ENCODE measurements at places on chromosomes 4 and X.
A peak's percentile ranks its signal among the peaks of the same experiment; 100 is the strongest.

GRCh38 chr4:86670756-86671155 is 76.6 kb downstream of the PTPN13 start:
- no peak for DNase-seq

GRCh38 chr4:52983563-52984303 is 121.6 kb downstream of the RASL11B start:
- DNase-seq = peak; percentile 49

- peak; percentile 70 for DNase-seq
These were observed at the start of gene AADAT for GRCh38 chr4:170089668-170090351. Gene AADAT (minus strand): TSS chr4:170089956. CDS start chr4:170089690, 266 bp downstream.

GRCh38 chr4:90349636-90350035 is 222.4 kb downstream of the CCSER1 start:
- no peak for DNase-seq

- no peak for DNase-seq
These were observed 180.8 kb upstream of the BCOR start for GRCh38 chrX:40278340-40279090.

- DNase-seq = no peak
These were observed 18.9 kb downstream of the DNAJB14 start for GRCh38 chr4:99927566-99927965.

GRCh38 chr4:704198-704891 is 1.3 kb upstream of the PCGF3 start:
- no peak for DNase-seq

DNA sequence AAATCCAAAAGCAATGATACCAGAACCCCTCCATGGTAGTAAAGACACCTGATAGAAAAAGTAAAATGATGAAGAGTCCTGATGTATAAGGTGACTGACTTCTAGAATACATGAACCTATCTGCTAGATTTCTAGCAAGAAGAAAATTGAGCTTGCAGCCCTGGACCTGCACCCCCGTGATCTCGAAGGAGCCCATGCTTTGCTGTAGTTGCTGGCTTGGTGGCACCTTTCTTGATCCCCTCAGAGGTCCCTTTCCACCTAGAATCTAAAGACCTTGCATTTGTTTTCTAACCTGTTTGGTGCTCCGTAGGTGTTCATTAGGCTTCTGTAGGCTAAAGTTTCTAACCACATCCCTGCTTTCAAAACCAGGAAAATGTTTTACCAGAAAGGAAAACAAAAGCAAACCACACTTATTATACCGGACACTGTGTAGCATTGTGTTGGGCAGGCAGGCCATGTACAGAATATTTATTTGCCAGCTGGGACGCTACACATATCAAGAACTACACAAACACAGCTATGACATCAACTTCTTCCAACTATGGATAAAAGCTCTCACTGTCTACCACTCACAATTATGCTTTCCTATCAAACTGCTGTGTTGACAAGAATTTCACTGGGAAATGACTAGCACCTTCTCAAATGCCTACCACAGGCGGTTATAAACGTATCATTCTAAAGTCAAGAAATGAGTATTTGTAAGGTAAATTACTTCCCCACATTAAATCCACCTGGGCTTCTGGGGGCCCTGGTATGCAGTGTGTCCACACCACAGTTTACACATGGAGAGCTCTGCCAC is 316.2 kb downstream of the UNC5C start:
- DNase-seq = no peak

GRCh38 chr4:45640281-45640680 is 483.6 kb downstream of the GABRG1 start:
- no peak for DNase-seq

DNA sequence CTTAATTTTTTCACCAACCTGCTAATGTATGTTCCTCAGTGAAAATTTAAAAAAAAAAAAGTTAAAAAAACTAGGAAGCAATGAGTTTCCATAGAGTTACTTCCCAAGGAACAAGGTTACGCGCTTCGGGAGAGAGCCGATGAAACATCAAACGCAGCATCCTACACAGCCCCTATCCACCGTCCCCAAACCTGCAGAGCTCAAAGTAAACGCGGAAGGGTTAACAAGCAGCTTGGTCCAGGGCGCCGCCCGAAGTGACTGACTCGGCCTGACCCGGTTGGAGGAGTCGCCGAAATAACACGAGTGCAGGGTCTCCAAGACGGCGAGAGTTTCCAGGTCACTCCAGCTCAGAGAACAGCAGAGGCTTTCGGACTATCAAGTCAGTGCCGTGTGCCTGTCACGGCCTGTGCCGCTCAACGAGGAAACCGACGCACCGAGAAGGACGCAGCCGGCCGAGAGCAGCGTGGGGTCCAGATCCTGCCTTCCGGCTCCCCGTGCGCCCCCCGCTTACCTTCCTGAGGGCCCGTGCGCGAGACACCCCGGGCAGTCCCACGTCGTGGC is 512 bp downstream of the NOP14 start:
- DNase-seq = no peak

GRCh38 chr4:84825701-84826341 is 140.7 kb downstream of the WDFY3 start:
- DNase-seq = no peak

DNA sequence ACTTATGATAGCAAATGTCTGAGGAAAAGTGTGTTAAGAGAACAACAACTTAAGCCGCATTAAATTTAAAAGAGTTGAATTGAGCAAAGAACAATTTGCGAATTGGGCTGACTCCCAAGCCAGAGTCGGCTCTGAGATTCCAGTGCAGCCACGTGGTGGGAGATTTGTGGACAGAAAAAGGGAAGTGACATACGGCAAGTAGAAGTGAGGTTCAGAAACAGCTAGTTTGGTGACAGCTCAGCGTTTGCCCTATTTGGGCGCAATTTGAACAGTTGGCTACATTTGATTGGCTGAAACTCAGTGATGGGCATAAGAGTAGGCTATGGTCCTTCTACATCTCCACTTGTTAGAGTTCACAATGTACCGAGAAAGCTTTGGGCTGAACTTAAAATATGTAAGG is 124.0 kb downstream of the PRKX start:
- no peak for DNase-seq

DNA sequence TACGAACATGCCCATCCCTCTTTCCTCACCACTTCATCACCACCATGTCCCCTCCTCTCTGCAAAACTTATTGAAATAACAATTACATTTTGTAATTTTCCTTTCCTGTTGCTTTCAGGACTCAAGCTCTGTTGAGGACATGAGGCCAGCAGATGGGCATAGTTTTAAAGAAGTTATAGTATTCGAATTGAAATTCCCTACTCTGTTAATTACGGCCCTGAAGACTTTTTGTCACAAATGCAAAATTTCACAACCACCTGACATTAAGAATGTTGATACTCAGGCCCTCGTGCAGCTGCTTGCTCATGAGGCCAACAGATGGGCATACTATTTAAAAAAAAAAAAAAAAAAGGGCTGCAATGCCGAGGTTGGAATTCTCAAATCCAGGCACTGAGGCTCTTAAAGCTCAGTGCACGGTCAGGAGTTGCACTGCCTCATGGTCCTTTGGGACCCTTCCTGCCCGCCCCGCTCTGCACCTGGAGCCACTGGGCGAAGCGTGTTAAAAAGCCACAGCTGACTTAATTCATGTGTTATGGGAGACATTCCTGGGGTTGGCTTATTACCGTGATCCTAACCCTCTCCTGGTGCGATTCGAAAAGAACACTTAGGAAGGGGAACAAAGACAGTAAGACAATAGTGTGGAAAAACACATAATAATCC is 34.2 kb upstream of the FAT1 start:
- peak; percentile 65 for DNase-seq

GRCh38 chr4:76311896-76312331 is 5.4 kb downstream of the STBD1 start:
- DNase-seq = no peak

- no peak for DNase-seq
These were observed 558.7 kb downstream of the INPP4B start for GRCh38 chr4:142287371-142287770.

GRCh38 chrX:97159916-97160800 is 276.4 kb downstream of the RPA4 start:
- DNase-seq = peak; percentile 15

DNA sequence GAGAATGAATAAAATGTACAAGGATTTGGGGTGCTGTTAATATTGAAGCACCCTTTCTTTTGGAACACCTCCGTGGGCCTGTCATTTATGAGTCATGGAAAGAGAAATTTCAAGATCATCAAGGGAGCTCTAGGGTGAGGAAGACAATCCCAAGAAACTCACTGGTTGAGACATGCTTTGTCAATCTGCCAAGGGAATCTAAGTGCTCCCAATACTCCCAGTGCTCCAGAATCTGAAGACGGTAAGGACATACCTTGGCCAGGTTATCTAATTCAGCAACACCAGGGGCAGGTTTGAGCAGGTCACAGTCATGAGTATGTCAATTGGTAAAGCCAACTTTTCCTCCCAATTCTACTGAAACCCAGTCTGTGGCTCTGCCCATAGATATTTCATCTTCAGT is 556.4 kb upstream of the CPEB2 start:
- no peak for DNase-seq

DNA sequence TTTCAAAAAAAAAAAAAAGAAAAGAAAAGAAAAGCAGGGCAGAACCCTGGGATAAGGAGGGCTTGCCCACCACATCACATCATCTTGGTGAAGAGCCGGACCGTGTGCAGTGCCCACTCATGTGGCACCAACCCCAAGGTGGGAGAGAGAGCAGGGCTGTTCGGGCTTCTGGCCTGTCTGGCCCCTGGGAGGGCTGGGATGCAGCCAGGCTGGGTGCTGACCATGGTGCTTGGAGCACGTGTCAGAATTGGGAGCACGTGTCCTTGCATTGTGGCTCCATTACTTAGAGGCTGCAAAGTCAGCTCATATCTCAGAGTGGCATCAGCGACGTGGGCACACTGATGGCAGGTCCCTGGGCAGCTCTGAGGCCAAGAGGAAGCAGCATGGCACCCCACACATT is 100.9 kb upstream of the AFAP1 start:
- no peak for DNase-seq

DNA sequence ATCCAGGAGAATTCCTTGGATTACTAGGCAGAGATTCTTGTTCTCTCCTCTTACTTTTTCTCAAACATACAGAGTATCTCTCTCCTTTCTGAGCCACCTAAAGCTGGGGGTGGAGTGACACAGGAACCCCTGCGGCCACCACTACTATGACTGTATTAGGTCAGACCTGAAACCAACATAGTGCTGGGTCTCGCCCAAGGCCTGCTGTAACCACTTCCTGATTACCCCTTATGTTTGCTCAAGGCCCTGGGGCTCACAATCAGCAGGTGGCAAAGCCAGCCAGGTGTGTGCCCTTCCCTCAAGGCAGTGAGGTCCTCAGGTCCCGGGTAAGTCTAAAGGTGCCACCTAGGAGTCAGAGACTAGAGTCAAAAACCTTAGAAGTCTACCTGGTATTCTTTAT is 166.4 kb downstream of the PARM1 start:
- DNase-seq = no peak

Data from A673 (cell line).